OCI-M1 (cell line): ENCODE measurements at places on chromosomes 16 and 17.

- DNase-seq, result no peak
These were observed 367.4 kb downstream of the HAPSTR1 start for GRCh38 chr16:9458816-9459215.

DNA sequence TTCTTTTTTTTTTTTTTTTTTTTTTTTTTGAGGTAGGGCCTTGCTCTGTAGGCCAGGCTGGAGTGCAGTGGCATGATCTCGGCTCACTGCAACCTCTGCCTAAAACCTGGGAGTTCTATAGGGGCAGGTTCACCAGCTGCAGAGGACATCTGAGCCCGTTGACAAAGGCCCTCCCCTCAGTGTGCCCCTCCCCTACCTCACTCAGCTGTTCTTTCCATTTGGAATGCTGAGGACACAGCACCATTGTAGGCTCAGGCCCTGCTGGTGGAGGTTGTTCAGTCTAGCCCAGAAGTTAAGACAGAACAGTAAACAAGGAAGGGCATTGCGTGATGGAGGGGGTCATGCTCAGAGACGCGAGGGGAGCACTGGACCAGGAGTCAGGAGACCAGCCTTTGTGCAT lies 21.8 kb upstream of the KIF19 start:
- DNase-seq, result no peak

- no peak for DNase-seq
These were observed 85.3 kb downstream of the C16orf95 start for GRCh38 chr16:87231911-87232310.

GRCh38 chr17:40437095-40437732 lies 6.0 kb upstream of the IGFBP4 start:
- peak; percentile 76 for DNase-seq

DNA sequence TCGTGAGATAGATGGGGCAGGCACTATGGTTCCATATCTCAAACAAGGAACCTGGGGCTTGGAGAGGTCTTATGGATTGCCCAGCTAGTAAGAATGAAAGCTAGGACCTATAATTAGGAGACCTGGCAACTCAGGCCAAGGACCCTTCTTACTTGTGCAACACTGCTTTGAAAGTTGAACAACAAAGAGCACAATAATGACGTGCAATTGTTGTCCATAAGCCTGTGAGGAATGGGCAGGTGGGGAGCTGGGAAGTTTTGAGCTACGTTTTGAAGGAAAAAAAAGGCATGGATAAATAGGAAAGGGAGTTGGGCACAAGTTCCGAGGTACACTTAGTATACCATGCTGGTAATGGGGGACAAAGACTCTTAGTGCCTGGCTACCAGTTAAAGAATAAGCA lies 104.3 kb downstream of the HS3ST3B1 start:
- no peak for DNase-seq

- DNase-seq, result no peak
These were observed 2.4 kb downstream of the RNF157 start for GRCh38 chr17:76237859-76238313.

DNA sequence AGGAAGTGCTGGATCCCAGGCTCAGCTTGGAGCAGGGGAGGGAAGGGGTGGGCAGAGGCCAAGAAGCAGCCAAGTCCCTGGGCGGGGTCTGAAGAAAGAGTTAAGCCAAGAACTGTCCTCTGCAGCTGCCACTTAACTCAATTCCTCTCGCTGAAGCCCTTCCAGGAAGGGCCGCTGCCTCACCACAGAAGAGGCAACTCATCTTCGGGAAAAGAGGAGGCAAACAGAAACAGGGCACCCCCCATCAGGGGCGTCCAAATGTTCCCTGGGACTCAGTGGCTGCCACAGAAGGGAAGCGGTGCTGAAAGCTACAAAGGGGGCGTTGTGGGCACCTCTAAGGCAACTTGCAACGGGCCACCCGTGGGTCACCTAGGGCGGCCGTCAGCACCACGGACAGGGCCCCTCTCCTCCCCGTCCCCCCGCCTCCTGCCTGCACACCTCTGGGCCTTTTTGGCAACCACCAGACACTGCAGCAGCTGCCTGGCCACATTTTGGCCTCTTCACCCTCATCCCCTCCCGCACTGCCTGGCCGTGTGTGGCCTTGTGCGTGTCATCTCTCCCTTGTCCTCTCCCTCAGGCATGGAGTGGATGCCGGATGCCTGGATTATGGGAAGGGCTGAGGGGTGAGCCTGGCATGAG lies 2.5 kb downstream of the TLCD3B start:
- DNase-seq, result peak; percentile 36

DNA sequence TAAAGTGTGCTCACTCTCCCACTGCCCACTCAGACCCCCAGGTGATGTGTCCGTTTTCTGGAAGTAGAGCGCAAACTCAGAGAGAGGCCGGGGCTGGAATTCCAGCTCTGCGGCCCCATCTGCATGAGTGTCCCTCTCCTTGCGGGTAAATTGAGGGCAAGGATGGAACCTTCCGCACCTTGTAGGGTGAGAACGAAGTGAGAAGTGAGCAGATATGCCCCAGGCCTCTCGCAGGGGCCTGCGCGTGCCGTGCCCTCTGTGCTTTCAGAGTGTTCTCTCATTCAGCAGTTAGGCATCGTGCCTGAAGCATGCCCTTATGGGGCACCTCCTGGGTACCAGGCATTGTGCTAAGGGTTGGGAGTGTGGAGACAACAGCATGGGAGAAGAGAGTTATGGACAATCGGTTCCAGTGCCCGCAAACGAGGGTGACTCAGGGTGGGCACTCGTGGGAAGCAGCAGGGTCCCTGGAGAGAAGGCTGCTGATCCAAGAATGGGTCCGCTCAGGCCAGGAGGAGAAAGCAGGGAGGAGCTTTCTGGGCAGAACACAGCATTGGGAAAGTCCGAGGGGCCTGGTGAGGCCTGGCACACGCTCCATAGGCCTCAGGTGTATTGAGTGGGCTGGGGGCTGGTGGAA lies 23.8 kb downstream of the CMIP start:
- no peak for DNase-seq

DNA sequence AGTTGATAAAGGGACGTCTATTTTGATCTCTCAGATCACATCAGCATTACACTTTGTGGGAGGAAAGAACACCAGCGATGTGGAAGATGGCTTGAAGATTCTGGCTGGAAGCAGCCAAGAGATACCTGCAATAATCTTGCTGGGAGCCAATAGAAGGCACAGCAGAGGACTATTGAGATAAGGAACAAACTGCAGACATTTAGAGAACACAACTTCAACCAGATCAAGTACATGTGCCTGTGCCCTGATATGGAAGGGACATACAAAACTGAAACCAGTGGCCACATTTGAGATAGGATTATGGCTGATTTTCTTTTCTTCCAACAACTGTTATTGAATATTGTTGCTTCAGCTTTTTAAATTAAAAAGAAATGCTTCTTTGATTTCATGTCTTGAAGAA lies 18.6 kb upstream of the PSMD7 start:
- peak; percentile 61 for DNase-seq

GRCh38 chr17:5405400-5405799 lies 14.1 kb downstream of the NUP88 start:
- no peak for DNase-seq

GRCh38 chr16:2865651-2866050 lies 7.7 kb upstream of the PRSS22 start:
- no peak for DNase-seq

DNA sequence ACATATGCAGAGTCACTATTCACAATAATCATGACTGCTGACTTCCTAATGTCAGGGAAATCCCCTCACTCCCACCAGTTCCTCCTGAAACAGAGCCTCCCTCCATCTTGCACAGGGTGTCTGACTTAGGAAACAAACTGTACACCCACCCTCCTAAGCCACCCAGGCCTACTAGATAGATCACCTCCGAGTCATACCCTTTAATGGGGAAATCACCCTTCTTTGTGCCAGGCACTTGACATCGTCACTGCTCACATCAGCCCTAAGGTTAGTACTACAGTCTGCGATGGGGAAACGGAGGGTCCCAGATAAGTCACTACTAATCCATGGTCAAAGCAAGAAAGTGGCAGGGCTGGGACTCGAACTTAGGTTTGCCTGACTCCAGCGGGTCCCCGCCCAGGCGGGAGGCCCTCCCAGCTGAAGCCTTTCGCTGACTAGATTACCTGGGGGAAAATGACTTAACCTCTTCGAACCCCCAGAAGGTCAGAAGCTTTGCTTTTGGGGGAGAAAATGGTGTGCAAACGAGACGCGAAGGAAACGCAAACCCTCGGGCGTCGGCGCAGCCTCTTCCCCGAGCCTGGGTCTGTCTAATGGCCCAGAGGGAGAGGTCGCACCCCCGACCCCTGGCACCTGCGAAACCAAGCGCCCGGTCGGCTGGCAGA lies 3.4 kb upstream of the MLLT6 start:
- peak; percentile 82 for DNase-seq

GRCh38 chr16:29688172-29688571 lies 9.2 kb downstream of the QPRT start:
- peak; percentile 32 for DNase-seq

DNA sequence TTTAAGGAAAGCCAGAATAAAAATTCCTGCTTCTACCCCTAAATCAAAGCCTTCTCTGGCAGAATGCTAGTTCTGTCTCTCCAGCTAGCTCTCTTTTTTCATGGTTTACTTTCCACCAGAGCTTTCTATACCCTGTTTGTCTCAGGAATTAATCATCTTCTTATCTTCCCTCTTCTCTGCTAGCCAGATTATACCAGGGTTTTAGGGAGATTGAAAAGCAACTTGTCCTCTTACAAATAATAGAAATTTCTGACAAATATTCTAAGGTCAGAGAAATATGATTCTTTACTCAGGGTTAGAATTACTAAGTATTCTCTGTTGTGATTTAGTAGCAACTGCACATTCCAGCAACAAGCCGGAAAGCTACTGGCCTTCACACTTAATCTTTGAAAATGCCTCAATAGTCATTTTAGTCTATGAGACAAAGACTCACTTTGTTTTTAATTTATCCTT lies 166.4 kb downstream of the TANC2 start:
- DNase-seq, result no peak

DNA sequence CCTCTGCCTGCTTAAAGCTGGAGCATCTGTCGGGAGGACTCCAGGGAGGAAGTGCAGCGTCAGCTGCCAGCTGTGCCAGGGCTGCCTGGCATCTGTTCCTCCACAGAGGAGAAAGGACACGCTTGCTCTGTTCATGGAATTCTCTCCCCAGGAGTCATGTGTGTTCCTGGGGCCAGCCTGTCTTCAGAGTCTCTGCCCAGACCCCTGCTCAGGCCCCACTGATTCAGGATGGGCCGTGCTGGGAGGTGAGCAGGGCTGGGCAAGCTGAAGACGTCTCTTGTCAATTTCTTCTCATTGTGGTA lies 24.2 kb downstream of the CRISPLD2 start:
- no peak for DNase-seq

GRCh38 chr17:869086-869485 lies 86.9 kb downstream of the MRM3 start:
- DNase-seq, result no peak

- DNase-seq, result no peak
These were observed 21.3 kb downstream of the SLC7A5 start for GRCh38 chr16:87847785-87848675.

DNA sequence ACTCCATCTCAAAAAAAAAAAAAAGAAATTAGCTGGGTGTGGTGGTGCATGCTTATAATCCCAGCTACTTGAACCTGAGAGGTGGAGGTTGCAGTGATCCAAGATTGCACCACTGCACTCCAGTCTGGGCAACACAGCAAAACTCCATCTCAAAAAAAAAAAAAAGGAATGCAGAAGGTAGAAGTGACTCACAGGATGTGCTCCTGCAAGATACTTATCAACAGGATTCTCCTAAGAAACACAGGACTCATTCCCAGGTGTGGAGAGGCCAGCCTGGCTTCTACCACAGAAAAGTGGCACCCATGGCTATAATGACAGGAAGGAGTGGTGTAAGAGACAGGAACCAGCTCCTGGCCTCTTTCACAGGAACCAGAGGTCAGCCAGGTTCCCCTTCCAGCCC lies 13.8 kb downstream of the ELMO3 start:
- no peak for DNase-seq

DNA sequence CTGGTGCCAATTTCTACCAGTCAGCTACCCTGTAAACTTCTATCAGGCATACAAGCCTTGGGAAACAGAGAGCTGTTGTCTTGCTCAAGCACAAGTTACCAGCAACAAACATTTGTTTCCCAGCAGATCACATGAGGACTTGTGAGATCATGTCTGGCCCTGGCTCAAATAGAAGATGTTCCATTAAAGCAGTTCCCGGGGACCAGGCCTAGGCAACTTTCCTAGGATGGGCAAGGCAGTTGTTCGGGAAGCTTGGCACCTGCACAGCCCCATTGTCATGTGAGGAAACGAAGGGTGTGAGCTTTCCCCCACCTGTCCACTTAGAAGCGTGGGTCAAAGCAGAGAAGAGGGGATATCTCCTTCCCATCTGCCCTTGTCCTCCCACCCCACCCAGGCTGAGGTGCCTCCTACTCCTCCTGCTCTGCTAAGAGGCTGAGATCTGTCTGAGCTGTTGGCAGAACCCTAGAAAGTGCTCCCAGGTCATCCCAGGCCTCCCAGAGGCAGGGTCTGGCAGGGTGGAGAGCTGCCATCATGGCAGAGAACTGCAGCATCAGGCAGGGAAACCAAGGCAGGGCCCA lies 11.2 kb upstream of the SLC47A2 start:
- DNase-seq, result no peak

- DNase-seq, result no peak
These were observed 537.7 kb downstream of the MAF start for GRCh38 chr16:79062821-79063220.

GRCh38 chr17:74089380-74089779 lies 114.1 kb upstream of the RPL38 start:
- DNase-seq, result no peak

DNA sequence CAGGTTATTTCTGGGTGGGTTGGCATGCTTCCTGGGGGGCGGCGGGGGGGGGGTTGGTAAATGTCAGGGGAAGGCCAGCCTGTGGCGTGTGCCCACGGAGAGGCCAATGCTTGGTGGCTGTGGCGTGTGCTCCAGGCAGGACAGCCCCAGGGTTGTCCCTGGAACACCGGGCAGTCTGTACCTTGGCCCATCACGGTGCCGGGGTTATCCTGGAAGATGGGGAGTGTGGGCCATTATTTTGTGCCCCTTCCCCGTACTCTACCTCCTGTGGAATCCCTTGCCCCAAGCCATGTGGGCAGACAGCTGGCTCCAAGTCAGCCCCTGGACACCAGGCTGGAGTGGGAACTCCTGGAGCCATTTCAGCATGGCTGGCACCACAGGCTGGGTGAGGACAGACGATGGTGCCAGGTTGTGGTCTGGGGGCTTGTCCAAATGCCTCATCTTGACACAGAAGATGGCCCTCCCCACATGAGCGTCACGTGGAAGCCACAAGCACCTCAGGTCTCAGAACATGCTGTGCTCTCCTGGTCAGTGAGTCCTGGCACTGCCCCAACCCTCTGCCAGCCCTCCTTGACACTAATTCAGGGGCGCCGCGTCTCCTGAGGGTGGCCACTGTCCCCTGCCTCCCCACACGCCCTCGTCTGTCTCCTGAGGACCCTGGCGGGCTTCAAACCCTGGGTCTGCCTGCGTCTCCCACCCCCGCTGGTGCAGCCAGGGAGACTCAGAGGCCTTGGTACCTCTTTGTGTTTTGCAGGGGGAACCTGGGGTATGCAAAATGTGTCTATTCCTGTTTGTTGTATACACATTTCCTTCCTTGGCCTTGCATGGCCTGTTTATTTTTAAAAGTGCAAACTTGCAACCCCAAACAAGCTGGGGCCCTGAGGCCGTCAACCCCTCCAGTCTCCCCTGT lies 4.3 kb downstream of the SLC16A3 start:
- no peak for DNase-seq
